ENCODE measurements at places on chromosomes 13 and 19. TPM values are rescaled to one million over a fixed set of nuclear protein-coding genes. Genes with fewer than 3 reads are reported as not detected.

AXL gene
- total RNA-seq: 0.32 TPM

GADD45B gene
- total RNA-seq: 88.2 TPM

CLEC17A gene
- not detected for total RNA-seq

CDX2 gene
- total RNA-seq: not detected

IL11 gene
- total RNA-seq: 0.47 TPM

TYROBP gene
- 12.7 TPM for total RNA-seq

TMEM238 gene
- total RNA-seq: 9.9 TPM

ZNF431 gene
- total RNA-seq: 32.1 TPM

RNF225 gene
- 0.47 TPM for total RNA-seq
